ENCODE measurements at places on chromosomes 12 and 14.

- DNase-seq: no peak
Measured at GRCh38 chr12:106714926-106715325, 59.6 kb upstream of the RIC8B start.

DNA sequence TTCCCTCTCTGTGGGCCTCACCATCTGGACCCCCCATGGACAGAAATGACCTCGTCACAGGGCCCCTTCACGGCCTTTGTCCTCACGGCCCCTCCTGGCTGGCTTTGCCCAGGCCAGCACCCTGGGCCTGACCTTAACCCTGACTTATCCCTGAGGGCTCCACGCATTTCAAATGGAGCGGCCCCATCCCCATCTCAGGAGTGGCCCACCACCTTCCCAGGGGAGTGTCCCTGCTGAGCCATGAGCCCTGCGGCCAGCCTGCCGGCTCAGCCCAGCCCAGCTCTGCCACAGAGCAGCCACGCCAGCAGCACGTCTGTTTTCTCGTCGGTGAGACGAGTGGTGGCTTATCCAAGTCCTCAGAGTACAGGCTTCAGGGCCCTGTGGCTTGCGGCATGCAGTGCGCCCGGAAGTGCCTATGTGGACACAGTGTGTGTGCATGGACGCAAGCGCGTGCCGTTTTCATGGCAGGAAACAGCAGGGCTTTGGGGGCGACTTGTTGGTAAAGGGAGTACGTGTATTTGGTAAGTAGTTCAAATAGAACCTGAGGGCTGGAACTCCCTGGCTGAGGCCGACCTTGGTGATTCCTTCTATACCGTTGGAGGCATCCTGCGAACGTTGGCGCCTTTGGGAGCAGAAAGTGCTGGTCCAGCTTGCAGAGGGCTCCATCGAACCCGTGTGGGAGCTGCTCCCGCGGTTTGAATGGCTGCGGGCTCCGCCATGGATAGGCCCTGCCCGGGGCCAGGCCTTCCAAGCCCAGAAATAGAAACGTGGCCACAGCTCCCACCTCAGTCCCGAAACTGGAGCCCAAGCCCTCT, 52.1 kb downstream of the LRCOL1 start:
- DNase-seq: no peak

- DNase-seq: no peak
Measured at GRCh38 chr14:75824318-75824717, 157.5 kb downstream of the TGFB3 start.

- no peak for DNase-seq
Measured at GRCh38 chr12:125203145-125203765, 138.0 kb downstream of the AACS start.

DNA sequence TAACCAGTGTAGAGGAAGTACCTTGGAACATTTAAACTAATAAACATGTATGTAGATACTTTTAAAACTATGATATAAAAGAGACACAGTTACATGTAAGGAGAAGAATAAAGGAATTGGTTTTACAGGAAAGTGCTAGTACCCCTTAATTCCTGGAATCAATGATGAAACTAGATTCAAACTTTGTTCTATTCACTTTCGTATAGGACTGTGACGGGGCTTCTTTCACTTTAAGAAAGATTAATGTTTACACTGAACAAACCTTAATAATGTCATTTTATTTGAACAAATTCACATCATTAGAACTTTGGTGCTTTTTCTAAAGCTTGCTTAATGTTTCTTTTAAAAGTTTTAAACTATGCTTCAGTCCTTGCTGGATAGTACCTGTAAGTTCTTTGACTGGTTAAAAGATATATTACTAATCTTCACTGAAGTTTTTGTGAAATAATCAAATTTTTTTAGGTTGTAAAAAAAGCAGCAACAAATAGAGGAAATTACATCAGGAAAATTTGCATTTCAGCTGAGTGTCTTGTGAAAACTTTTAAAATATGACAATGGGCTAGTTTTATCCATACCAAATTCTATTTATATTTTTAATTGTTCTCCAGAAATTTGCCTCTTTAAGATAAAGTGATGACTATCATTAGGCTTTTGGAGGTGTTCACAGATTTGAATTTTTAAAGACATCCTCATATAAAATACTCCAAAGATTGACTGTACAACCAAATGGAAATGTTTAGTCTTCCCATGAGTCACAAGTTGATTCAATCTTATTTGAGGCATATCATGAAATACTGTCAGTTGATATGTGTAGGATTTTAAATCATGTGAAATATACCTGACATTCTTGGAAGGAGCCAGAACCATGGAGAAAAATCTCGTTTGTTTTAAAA, 36.2 kb downstream of the PAPOLA start:
- no peak for DNase-seq

- DNase-seq: no peak
Measured at GRCh38 chr14:93657875-93658274, 130.4 kb downstream of the PRIMA1 start.

DNA sequence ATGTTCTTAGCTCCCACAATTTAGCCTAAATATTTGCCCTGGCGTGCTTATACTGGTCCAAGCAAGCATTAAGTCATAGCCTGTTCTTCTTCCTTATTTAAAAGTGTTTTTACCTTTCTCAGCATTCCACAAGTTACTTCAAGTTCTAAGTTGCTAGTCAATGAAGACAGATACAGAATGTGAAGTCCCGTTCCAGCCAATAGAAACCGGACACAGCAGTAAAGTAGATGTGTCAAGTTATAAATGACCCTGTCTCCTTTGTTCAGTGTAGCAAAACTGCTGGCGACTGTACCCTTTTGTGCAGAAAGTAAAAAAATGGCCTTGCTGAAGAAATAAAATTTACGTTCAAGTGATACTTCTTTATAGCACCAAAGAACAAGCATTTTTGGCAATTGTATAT, 3.9 kb downstream of the SNAPC1 start:
- DNase-seq: no peak

GRCh38 chr12:6735448-6736191, 11.8 kb downstream of the COPS7A start:
- DNase-seq: peak; percentile 32

DNA sequence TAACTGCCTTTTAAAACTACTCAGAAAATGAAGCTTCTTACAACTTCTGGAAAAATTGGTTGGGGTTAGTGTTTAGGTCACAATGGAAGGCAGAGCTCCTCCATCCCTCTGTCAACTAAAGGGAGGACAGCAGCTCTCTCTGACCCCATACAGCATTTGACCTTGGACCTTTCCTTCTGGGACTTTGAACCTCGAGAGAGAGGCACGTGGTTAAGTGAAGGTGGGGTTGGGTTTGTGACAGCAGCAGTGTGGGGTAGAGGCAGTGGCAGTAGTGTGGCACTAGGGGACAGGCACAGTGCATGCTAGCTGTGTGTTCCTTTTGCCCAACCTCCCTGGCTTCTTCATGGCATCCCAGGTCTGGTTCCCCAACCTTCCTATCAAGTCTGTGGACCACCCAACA, 9.4 kb upstream of the C12orf75 start:
- no peak for DNase-seq

DNA sequence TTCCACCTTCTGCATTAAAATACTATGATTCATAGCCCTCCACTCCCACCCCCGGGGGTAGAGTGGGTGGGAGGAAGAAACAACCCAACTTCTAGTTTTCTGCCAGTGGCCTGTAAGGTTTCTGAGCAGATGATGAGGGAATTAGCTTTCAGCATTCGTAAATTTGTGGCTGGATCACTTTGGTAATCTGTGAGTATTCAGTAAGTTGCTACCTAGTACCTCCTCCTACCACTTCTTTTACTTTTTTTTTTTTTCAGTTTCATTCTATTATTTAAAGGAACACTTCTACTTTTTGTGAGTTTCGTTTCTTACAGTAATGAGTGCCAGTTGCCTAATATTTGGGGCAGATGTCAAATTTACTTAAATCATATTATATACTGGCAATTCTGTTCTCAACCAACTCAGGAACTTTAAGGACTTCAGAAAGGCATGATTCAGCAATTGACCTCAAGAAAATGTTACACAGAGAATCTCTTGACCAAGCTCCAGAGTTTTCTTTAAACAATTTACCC, 42.4 kb upstream of the EMP1 start:
- no peak for DNase-seq

DNA sequence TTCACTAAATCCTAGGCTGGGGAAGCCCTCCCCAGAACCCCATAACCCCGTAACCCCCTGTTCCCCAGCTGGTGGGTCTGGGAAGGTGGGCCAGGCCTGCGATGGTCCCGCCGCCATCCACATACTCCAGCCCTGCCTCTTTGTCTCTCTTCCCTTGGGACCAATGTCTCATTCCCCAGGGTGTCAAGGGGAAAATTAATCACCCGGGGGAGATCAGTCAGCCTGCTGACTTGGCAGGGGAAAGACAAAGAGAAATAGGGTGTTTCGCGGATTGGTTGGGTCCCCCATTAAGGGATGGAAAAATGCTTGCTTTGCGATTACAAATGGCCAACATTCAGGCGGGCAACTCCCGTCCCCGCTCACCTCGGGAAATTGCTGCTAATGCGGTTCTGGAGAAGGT, 60.6 kb upstream of the LHX5 start:
- no peak for DNase-seq

DNA sequence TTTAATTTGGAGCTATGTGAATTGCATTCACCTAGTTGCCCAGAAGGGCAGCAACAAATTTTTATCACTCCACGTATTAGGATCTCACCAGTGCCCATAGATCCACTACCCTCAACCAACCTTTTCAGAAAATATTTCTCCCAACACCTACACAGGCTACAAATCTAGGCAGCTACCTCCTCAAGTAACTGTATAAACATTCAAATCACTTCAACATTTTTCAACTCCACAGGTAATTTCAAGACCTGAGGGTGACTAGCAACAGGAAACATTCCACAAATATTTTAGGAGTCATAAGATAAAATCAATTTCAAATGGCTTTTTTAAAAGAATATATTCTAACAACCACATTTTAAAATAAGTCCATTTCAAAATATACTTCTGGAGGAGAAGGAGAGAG, 12.9 kb downstream of the PHLDA1 start:
- DNase-seq: no peak

- DNase-seq: no peak
Measured at GRCh38 chr14:74402401-74403251, 23.4 kb downstream of the SYNDIG1L start.

- DNase-seq: no peak
Measured at GRCh38 chr12:124411281-124411878, 116.5 kb downstream of the RFLNA start.

DNA sequence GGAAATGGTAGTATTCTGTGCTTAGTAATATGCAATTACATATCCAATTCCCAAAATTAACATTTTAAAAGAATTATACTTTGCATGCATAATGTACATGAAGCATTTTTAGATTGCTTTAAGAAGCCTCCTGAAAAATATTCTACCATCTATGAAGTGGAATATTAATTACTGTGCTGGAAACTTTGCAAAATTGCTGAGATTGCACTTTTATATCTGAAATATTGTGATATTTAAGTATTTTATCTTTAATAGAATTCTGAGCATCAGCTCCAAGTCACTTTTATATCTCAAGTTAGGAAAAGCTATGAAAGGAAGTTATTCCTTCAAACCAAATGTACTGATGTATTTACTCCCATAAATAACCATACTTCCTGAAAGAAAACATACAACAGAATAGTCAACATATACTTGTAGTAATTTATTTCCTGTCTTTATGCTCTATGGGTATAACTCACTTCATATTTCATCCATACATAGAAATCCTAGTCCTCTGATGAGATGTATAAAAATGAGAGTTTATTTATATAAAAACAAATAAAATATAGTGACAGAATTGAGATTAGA, 152.7 kb downstream of the PLEKHA5 start:
- DNase-seq: no peak

- no peak for DNase-seq
Measured at GRCh38 chr12:57218030-57218853, 1.6 kb downstream of the NXPH4 start.
